ENCODE measurements at places on chromosomes 1 and 21. TPM values are rescaled to one million over a fixed set of nuclear protein-coding genes. Genes with fewer than 3 reads are reported as not detected.

- H3K27me3 ChIP-seq = peaks cover 8% of the 10 kb centered on the region
- H3K36me3 ChIP-seq = no peaks in the 10 kb centered on the region
- H3K4me3 ChIP-seq = no peak overlapping the region
- no peak overlapping the region for H3K27ac ChIP-seq
- H3K4me1 ChIP-seq = peaks cover 4% of the 10 kb centered on the region
- DNase-seq = no peak
These were observed 147.5 kb downstream of the FOXD2 start for GRCh38 chr1:47585141-47585902.

GJB3 gene
- not detected for total RNA-seq

DNA sequence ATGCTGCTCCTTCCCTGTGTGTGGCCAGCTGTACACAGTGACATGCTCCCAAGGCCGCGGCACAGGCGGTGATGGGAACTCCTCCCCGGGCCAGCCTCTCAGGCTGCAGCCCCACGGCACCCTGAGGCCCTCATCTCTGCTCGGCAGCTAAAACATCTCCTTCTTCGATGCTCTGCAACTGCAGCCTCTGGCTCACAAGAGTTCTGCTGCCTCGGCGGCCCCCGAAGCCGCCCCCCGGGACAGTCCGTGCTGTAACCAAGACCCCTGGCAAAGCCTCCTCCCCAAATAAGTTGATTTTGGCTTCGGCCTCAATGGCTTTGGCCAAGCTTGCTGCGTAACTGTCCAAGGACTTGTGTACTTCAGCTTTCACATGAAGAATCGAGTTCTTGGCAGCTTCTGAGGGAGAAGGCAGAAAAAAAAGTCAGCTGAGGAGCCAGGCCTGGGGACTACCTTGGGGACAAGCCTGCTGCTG is 51.3 kb downstream of the GPR161 start:
- no peaks in the 10 kb centered on the region for H3K36me3 ChIP-seq
- no peak for DNase-seq
- H3K4me1 ChIP-seq = peaks cover 13% of the 10 kb centered on the region
- no peaks in the 10 kb centered on the region for H3K27me3 ChIP-seq

DNA sequence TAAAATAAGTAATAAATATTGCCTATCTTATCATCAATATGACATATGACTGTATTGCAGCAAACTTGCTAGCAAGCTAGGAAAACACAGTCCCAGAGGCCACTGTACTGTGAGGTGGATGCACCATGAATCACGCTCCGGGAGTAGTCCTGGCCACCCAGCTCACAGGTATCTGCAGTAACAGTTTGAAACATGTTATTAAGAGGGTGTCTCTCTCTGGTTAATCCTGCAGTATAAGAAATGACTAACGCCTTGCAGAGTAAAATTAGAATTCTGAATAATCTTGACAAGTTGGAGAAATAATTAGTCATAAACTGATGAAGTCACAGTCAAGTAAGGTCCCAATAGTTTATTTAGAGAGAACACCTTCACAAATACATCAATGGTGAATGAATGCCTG is 34.0 kb upstream of the DPT start:
- DNase-seq = peak; percentile 2
- no peaks in the 10 kb centered on the region for H3K36me3 ChIP-seq
- H3K27me3 ChIP-seq = no peaks in the 10 kb centered on the region
- H3K4me3 ChIP-seq = no peak overlapping the region
- H3K4me1 ChIP-seq = no peaks in the 10 kb centered on the region

DNA sequence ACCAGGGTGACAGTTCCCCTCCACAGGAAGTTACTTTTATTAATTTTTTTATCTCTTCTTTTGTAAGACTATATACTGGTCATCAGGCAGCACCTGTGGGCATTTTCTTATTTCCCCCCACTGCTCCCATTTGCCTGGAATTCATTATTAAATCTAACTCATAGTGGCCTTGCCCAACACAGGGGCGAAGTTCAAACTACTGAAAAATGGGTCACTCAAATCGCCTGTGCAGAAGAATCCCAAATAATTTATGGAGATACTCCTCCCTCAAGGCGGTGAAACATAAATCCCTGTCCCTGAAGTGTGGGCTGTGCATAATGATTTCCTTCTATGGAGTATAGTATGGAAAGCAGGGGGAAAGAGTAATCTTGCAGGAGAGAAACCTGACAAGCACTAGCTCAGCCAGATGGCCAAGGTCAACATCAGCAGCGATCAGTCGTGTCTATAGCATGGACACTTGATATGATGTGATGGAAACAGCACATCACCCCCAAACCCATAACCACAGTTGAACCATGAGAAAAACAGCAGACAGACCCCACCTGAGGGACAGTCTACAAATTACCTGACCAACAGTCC is 7.9 kb downstream of the CAMK2N1 start:
- H3K27ac ChIP-seq = no peak overlapping the region
- no peaks in the 10 kb centered on the region for H3K27me3 ChIP-seq
- H3K4me1 ChIP-seq = peaks cover 24% of the 10 kb centered on the region
- H3K4me3 ChIP-seq = no peak overlapping the region

CRYBG2 gene
- 1.8 TPM for total RNA-seq

GRCh38 chr1:240666568-240667198 is 54.7 kb upstream of the GREM2 start:
- H3K4me1 ChIP-seq = no peaks in the 10 kb centered on the region
- no peaks in the 10 kb centered on the region for H3K27me3 ChIP-seq
- DNase-seq = no peak
- no peak overlapping the region for H3K4me3 ChIP-seq
- no peak overlapping the region for H3K27ac ChIP-seq

GRCh38 chr1:27136998-27137542 is 17.9 kb downstream of the SLC9A1 start:
- no peak for DNase-seq
- H3K4me3 ChIP-seq = no peak overlapping the region
- no peaks in the 10 kb centered on the region for H3K27me3 ChIP-seq
- H3K4me1 ChIP-seq = peaks cover 8% of the 10 kb centered on the region
- no peaks in the 10 kb centered on the region for H3K36me3 ChIP-seq
- no peak overlapping the region for H3K27ac ChIP-seq

GRCh38 chr1:185096531-185096930 is 51.2 kb downstream of the RNF2 start:
- no peak overlapping the region for H3K27ac ChIP-seq
- H3K4me1 ChIP-seq = no peaks in the 10 kb centered on the region
- H3K27me3 ChIP-seq = no peaks in the 10 kb centered on the region
- DNase-seq = no peak

TRAPPC10 gene
- 45.7 TPM for total RNA-seq

DNA sequence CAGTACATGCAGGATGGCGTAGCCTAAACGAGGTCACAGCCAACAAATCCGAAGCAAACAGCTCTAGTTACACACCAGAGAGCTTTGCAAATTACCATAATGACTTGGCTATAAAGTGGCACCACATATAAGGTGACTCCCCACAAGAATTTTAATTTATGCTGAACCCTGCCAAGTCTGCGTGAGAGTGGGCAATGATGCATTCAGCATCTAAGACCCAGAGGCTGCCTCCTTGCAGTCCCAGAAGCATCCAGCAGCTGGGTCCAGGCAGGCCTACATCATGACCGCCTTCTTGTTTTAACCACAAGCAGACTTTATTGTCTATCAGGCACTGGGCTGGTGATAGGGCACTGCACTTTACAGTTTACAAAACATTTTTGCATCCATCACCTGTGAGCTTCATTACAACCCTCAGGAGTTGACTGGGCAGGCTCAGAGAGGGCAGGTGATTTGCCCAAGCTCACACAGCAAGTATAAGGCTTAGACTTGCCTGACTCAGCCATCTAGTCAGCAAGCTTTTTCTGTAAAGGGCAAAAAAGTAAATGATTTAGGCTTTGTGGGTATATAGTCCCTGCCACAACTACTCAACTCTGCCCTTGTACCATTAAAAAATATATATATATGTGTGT is 134.6 kb downstream of the GLIS1 start:
- no peaks in the 10 kb centered on the region for H3K27me3 ChIP-seq
- DNase-seq = peak; percentile 48
- no peak overlapping the region for H3K4me3 ChIP-seq
- peaks cover 4% of the 10 kb centered on the region for H3K4me1 ChIP-seq

Measured in astrocyte (in vitro differentiated cells and primary cell).